ENCODE measurements at places on chromosomes 16 and 17. TPM values are rescaled to one million over a fixed set of nuclear protein-coding genes. Genes with fewer than 3 reads are reported as not detected.

SSTR5 gene
- total RNA-seq: not detected

CEP95 gene
- 82.7 TPM for total RNA-seq

DNA sequence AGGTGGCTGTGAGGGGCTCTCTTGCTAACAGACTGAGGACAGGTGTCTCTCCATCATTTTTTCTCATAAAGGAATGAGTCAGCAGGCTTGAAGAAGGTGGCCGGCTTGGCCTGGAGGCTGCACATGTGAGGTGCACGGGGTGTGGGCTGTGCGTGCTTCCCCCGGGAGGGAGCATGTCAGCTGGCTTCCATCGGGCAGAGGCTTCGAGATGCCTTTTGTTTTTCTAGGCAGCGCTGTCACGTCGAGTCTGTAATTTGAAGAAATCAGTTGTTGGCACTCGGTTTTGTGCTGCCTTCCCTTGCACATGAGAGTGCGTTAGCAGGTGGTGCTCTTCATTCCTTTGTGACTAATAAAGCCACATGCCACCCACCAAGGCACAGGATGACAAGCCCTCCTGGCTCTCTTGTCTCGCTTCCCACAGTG, 89.7 kb downstream of the NPIPB11 start:
- DNase-seq: no peak

DNA sequence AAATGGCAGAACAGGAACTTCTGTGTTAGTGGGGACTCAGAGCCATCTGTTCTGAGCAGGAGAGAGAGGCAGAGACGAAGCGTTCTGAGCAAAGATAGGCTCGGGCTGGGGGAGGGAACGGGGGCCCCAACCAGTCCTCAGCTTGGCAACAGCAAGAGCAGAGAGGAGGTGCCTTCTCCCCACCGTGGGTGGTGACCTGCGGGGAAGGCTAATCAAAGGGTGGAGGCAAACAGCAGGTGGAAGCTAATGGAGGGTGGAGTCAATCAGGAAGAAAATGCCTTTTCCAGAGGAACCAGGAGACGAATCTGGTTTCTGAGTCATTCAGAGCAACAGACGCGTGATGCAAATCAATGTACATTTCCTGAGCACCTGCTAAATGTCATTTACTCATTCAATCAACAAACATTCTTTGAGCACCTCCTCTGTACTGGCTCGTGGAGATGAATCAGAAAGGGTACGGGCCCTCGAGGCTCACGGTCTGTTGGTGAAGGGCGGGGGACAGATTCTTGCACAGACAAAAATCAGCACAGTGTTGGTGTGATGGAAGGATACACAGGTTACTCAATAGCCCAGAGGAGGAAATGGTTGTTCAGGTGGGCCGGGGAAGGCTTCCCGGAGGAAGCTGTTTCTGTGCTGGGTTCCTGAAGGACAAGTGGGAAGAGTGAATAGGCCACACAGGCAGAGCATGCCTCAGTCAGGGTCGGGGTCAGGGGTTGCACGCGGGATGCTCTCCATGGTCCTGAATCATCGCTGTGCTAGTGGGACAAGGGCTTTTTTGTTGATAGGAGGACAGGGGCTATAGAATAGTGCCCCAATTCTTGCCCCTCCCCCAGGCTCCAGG, 5.7 kb upstream of the SPNS2 start:
- DNase-seq: no peak

GRCh38 chr17:79082311-79083190, 7.9 kb downstream of the ENGASE start:
- no peak for DNase-seq

DNA sequence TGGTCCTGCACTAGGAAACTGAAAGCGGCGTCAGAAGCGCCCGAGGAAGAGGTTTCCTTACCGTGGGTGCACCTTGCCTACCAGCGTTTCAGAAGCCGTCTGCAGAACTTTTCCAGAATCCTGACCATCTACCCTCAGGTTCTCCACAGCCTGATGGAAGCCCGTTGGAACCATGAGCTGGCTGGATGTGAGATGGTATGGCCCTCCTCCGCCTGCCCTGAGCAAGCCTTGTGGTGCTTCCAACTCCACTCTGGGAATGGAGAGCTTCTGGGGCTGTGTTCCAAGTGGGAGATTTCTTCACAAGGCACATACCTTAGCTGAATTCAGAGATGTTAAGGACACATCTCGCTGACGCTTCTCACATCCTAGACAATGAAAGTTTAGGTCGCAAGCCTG, 51.8 kb upstream of the ENDOV start:
- DNase-seq: no peak
